Spinal cord (tissue), 10 donors: ENCODE measurements at places on chromosomes 5 and 9.

DNA sequence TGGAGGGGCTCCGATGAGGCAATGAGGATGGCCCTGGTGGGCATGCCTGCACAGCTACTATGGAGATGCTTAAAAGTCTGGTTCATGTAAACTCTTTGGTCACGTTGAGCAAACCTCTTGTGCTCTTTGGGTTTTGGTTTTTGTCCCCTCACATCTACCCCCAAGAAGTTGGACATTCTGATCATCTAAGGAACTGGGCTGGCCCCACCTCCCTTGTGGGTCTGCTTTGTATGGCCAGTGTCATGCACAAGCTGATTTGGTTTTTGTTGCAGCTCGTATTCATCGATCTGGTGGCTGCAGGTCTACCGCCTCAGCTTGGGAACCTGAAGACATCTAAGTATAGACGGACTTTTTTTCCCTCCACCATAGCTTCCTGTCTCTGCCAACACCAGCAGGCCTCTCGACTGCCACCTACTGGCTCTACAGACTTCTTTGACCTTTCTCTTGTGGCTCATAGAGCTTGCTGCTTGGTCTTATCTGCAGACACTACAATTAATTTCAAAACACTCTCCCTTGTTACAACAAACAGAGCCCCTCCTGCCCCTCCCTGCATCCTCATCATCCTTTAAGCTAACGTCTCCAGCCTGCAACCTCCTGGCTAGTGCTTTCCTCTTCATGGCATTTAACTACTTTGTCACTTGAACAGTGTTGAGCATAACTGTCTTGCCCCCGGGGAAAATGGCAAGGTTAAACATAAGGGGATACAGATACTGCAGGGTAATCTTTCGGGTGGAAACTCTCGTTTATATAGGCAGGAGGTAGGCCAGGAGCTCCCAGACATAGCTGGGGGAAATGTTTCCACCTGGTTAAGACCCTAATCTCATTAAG is 34.5 kb downstream of the TSTD2 start:
- peak; percentile 90 for DNase-seq

- peak; percentile 54 for DNase-seq
Measured at GRCh38 chr9:25254051-25254450, 424.2 kb downstream of the TUSC1 start.

GRCh38 chr5:14405706-14406553 is 175.7 kb upstream of the OTULINL start:
- DNase-seq: no peak

DNA sequence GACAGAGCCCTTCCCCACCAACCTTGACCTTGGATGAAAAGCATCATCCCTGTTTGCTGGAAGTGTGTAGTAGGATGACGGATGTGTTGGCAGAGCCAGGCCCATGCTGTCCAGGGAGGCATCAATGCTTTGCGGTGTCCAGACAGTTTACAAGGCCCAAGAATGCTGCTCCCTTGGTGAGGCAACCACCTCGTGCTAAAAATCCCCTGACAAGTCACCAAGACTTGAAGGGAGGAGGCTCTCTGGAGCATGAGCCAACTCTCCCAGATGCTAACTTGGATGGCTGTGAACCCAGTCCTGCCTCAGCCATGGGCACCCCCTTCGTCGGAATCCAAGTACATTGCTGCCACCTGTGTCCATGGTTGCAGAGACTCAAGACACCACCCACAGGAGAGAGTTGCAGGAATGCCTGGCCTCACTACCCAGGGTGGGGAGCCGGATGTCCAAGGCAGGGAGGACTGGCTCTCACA is 9.5 kb upstream of the NKD2 start:
- no peak for DNase-seq
